Putamen (tissue), 1 donor: ENCODE measurements at places on chromosomes 1 and 21.

DNA sequence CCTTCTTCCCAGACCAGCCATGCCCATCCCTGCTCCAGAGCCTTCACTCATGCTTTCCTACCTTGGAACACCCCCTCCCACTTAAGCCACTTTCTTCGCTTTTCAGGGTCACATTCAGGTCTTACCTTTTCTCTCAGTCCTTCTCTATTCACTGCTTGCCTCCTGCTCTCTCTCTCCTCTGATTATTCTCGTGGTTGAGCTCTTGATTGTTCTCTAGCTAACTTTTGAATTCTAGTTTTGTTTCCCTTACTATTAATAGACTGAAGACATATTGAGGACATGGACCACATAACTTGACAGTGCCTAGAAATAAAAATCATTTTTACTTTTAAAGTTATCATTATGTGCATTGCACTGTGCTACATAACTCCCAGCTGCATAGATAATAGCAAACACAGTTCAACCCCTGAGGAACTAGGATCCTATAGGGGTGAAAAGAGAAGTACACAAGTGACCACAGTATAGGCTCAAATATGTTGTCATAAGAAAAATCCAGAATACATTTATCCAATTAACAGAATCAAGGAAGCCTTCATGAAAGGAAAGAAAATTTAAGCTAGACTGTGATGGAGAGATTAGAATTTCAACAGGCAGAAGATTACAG is 21.5 kb downstream of the INSL5 start:
- no peak for DNase-seq

- no peak for DNase-seq
These were observed 28.2 kb downstream of the VCAM1 start for GRCh38 chr1:100747771-100748170.

GRCh38 chr1:12177156-12177998 is 10.6 kb downstream of the TNFRSF1B start:
- no peak for DNase-seq

DNA sequence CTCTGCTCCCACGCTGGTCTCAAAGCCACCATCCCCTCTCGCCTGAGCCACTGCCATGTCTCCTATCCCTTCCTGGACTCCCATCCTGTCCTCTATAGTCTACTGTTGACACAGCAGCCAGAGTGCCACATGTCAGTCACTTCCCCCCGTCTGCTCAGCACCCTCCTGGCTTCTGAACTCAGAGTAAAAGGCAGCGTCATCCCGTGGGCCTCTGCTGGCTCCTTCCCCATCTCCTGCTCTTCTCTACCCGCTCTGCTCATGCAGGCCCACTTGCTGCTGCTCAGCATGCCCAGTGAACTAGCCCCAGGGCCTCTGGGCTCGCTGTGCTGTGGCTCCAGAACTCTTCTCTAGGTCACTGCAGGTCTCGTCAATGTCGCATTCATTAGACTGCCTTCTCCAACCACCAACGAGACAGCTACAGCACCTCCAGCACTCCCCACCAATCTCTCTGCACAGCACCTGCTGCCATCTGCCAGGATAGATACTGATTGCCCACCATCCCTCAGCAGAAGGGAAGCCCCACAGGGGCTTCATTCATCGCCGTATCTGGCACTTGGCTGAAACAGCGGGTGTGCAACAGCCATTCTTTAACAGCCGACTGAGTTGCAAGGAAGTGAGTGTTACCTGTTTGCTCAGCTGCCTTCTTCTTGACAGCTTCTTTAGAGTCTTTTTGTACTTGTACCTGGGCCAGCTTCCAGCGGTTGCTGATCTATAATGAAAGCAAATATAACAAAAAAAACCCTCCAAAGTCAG is 11.8 kb upstream of the SRM start:
- no peak for DNase-seq

GRCh38 chr1:2314273-2314802 is 77.0 kb downstream of the MORN1 start:
- no peak for DNase-seq

- DNase-seq = no peak
These were observed 296.6 kb downstream of the CHRM3 start for GRCh38 chr1:239682960-239683359.

DNA sequence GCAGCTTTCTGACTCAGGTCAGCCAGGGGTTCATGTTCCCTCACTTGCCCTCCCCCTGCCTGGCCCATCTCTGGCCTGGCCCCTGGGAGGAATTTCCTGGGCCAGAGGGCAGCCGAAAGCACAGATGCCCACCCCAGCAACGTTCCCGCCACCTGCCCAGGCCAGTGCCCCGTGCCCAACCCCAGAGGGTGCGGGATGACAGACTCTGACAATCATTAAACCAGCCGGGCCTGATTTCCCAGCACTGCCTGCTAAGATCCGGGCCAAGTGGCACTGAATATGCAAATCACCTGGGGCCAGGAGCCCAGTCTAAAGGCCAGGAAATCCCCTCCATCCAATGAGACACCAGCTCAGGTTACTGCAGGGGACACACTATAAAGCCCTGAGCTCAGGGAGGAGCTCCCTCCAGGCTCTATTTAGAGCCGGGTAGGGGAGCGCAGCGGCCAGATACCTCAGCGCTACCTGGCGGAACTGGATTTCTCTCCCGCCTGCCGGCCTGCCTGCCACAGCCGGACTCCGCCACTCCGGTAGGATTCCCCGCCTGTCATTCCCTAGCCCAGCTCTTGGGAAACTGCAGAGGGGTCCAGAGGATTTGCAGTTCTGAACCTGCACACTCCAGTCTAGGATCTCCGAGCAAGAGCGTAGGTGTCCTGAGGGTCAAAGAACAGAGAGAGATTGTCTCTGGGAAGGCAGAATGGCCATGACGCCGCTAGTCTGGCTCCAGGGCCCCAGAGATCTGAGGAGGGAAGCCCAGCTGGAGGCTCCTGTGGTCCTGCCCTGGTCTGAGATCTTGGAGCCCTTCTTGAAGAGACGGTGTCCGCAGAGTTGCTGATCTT is at the start of gene ELF3:
Gene ELF3, plus strand, starts transcription at position 408 of the 836 bp plus-strand sequence. CDS start 550 bp downstream, outside the sequence.
- DNase-seq = no peak

DNA sequence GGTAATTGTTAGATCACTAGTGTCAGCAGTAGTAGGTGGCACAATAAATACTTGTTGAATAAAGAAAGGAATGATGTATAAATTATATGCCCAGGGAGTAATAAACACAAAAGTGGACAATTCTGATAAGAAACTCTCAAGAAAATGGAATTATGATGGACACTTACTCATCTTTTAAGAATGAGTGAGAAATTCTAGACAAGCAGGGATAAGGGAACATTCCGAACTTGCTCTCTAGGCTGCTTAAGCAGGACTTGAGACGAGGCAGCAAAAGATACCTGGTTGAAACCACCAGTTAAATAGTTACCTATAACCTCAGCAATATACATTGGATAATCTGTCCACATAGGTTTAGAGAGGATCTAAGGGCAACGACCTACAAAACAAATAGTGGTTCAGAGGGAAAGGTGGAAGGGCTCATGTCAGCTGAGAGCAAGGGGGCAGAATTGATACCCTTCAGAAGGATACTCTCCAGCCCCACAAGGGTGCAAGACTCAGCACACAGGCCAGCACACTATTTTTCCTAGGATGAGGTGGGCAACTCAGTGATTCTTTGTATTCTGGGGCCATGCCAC is 46.3 kb downstream of the XCL2 start:
- DNase-seq = no peak

DNA sequence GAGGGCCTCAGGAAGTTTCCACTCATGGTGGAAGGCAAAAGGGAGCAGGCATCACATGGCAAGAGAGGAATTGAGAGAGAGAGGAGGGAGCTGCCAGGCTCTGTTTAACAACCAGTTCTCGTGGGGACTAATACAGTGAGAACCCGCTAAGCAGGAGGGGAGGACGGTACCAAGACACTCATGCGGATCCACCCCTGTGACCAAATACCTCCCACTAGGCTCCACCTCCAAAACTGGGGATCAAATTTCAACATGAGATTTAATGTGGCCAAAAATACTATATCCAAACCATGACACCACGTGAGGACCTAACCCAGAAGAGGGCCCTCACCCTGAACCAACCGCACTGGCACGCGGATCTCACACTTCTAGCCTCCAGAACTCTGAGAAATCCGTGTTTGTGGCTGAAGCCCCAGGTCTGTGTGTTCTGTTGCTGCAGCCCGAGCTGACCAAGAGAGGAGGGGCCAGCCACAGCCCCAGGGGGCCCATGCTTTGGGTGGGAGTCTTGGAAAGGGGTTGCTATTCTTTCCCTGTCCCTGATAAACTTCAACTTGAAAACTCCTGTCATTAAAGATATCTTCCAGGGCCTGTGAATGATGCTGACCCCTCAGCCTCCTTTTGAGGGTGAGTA is 32.0 kb downstream of the TRIM67 start:
- DNase-seq = no peak

DNA sequence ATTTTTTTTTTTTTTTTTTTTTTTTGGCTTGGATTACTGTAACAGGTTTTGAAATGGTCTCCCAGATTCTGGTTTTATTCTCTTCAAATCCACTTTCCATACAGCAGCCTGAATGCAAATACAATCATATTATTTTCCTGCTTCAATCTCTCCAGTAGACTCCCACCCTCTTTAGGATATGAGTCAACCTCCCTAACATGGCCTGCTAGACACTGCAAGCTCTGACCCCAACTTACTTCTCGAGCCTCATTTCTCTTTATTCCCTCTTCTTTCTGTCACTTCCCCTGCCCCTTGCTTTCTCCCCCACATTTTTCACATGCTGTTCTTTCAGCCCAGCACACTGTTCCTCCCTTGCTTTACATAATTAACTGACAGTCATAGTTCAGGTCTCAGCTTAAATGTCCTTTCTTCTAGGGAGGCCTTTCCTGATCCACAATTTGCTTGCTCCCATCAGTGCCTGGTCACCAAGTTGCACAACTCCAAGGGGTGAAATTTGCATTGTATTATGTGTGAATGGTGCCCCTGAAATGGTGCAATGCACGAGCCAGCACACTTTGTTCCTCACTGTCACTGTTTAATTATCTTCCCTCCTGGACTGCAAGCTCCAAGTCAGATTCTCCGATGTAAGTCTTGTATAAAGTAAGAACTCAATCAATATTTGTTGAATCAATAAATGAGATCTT is 22.1 kb upstream of the IL19 start:
- no peak for DNase-seq

GRCh38 chr1:42720868-42721267 is 19.2 kb downstream of the CLDN19 start:
- DNase-seq = no peak

DNA sequence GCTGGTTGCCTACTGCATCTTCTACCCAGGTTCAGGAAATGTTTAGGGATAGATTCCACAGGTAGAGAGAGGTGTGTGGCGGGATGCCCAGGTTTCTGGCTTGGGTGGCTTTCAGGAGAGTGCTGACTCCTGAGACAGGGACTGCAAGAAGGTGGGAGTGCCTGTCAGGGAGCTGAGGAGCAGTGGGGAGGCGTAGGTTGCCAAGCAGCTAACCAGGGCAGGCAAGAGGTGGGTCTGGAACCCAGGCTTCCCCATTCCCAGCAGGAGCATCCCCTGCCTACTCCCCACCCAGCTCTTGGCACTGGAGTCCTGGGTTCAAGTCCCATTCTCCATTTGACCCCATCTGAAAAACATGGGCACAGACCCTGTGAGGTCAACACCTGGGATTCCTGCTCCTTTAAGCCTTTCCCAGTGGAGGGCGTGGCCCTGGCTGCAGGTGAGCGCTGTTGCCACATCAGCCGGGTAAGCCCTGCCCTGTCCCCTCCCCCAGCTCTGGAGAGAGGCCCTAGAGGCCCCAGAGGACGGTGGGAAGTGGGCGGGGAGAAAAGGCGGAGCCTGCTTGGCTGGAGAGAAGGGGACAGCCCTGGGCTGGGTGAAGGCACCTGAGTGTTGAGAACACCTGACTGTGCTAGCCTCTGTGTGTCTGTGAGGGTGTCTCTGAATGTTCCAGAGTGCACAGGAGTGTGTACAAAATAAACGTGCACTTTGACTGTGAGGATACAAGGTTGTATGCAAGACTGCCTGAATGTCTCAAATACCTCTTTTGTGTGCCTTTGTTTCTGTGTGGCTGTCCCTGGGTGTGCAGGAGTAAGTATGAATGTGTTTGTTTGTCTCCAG is 14.0 kb upstream of the SYNC start:
- no peak for DNase-seq

DNA sequence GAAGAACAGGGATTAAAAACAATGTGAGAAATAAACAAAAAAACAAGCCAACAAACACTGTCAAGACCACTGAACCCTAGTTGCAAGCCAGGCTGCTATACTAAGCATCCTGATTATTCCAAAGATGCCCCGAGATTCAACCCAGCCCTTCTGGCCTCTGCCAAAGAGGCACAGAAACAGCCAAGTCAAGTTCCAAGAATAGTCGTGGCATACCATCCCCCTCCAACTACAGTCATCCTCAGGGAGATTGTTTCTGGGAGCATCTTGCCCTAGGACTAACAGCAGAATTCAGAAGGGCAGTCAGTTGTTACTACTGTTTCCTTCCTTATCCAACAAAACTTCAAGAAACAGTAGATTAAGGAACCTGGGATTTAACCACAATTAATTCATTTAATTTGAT is 52.3 kb downstream of the ABL2 start:
- no peak for DNase-seq
